ENCODE measurements at places on chromosomes 5 and 9.
A peak's percentile ranks its signal among the peaks of the same experiment; 100 is the strongest.

DNA sequence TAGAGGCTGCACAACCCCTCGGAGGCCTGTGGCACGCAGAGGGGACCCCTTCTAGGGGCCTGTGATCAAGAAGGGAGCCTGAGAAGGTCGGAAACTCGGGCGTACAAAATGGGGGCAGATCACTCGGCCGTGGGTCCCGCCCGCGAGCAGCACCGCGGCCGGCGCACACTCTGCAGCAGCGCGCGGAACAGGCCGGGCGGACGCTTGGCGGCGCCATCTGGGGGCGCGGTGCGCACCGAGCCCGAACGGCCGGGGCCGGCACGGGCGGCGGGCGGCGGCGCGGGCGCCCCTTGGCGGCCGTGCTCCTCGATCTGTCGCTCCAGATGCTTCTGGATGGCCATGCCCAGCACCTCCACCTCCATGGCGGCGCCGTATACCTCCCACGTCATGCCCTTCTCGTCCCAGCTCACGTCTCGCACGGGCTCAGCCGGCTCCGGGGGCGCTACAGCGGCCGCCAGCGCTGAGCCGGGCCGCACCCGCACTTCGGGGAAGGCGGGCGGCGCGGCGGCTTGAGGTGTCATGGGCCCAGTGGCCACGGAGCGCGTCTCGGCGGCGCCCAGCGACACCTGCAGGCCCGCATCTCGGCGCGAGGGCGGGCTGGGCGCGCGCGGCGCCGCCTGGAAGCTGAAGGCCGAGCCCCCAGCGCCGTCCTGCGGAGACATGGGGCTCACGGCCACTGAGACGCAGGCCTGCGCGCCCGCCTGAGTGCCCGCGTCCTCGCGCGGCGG lies 13.1 kb downstream of the GPRIN1 start:
- peak; percentile 79 for DNase-seq

GRCh38 chr5:125033602-125034001 lies 287.2 kb upstream of the ZNF608 start:
- no peak for DNase-seq

- DNase-seq = peak; percentile 64
Measured at GRCh38 chr5:132457371-132458225, 33.0 kb downstream of the IRF1 start.

DNA sequence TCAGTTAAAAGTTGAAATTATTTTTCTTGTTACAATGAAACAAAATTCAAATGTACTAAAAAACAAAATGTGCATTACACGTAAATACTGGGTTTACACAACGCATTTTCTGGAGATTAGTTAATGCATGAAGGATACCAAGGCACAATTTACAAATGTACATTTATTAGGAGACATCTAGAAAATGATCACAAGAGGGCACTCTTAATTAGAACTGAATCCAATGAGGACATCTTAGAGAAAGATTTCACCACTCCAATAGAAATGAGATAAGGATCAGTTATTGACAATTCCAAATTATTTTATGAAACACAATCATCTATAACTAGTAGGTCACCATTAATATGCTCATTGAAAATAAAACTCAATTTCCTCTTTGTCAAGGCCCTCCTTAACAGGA lies 36.6 kb upstream of the CDH12 start:
- no peak for DNase-seq

GRCh38 chr5:74367934-74368333 lies 272.6 kb downstream of the ENC1 start:
- DNase-seq = no peak

GRCh38 chr9:101381118-101381517 lies 3.7 kb downstream of the BAAT start:
- DNase-seq = no peak

GRCh38 chr5:171614971-171615653 lies 170.5 kb upstream of the SMIM23 start:
- no peak for DNase-seq

DNA sequence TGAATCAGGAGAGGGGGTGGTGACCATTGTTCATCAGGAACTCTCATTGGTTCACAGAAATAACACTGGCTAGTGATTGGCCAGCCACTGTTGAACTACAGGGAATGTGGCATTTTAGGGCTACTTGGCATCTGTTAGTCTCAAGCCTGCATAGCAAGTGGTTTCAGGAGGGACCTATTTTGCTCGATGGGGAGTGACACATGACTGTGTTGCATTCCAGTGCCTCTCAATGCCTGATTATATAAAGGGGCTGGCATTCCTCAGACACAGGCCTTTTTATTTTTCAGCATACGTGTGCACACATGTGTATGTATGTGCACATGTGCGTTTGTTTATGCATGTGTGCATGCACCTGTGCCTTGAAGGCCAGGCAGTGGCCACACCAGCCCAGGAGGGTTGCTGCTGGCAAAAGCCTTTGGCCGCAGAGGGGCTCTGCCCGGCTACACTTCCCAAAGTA lies 23.2 kb downstream of the FGD3 start:
- no peak for DNase-seq

DNA sequence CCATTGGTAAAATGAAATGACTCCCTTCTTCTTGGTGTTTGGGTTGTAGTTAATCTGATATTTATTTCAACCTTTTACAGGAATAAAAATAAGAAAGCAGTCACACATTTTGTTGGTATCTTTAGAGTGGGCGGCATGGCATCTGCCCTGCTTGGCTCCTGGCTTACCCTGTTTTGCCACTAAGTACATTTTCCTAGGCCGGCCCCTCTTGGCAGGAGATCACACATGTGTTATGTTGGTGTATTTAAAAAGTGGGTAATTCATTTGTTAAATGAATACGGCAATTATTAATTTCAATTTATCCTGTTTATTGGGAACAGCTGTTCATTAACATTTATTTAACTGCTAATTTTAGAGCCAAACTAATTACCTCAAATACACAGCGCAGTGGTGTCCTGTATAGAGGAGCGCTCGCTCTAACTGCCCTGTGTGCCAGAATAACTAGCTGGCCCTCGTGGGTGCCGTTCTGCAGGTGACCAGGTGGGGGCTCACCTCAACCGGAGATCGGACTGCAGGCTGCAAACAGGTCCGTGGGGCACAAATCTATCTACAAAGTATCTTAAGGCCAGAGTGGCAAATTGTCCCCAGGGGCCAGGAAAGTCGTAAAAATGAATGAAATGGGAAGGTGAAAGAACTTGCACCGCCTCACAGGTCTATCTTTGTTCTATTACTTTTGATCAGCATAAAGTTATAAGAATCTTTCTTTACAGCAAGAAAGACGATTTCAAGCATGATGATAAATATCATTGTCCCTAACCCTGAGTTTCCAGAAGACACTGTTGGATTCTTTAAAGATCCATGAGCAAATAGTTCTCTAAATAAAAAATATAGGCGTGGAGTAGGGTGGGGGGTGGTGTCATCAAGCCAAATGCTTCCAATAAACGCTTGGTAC lies 26.2 kb upstream of the GPR151 start:
- DNase-seq = peak; percentile 62

DNA sequence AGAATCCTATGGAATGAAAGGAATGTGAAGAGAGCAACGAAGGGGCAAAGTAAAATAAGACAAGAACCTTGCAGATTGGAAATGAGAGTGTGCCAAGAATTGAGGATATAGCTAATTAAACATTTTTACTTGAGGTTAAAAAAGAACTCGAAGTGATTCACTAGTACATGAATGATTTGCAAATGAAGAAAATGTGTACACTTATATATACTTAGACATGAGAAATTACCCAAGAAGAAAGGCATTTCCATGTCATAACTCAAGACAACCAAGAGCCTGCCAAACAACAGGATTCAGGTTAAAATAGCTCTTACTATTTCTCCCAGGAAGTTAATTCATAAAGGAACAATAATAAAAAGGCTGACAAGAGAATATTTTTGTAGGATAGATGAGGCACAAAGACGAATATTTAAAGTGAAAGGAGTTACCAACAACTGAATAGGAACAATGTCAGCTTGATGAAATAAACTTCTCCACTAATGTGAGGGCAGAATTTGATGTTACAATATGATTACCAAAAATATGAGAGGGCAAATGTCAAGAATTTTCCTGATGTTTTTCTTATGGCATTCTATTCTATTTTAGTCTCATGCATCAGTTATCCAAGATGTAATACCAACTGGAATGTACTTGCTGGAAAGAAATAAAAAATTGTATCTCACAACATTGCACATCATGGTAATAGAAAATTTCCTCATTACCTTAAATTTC lies 18.9 kb upstream of the NPR3 start:
- DNase-seq = no peak

DNA sequence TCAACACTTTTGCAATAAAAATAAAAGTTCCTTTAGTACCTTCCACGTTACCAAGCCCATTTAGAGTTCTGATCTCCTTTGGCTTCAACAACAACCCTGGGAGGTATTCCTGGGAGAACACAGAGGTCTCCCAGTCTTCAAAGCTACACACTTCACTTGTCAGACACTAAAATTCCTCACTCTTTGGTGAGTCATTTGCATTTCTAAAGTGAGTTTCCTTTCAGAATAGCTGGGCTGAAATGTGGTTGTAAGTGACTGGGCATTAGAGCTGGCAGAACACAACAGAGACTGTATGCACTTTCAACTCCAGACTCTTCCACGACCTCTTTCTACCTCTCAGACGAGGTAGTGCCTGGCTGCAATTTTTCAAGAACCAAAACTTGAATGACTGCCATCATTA lies 11.5 kb upstream of the F2RL1 start:
- no peak for DNase-seq
